Esophagus mucosa (tissue), 1 donor: ENCODE measurements at places on chromosomes 3 and 15. TPM values are rescaled to one million over a fixed set of nuclear protein-coding genes. Genes with fewer than 3 reads are reported as not detected.
A peak's percentile ranks its signal among the peaks of the same experiment; 100 is the strongest.

EDEM1 gene
- 37.3 TPM for total RNA-seq

PPP2R3A gene
- 11.4 TPM for total RNA-seq

GRCh38 chr15:58288592-58288991, 143.2 kb upstream of the LIPC start:
- no peak for ATAC-seq

DNA sequence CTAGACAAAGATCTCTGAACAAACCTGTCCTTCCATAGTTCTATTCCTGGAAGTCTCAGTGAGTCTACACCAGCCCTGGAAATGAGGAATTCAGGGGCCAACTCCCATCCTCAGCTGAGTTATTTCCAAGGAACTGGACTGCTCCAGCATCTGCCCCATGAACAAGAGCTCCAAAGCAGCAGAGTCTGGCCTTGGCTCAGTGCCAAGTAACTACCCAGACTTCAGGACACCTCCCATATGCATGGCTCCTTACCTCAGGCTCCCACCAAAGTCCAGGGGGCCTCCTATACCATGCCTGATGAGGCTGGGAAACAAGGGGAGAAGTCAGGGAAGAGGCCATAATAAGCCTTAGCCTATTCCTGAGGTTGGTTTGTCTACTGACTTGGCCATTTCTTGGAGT, 45.0 kb downstream of the FAIM start:
- ATAC-seq, result no peak

- ATAC-seq, result peak; percentile 92
These were observed 5.6 kb downstream of the TMEM40 start for GRCh38 chr3:12753275-12754028.

GRCh38 chr3:57770009-57770827, 14.1 kb downstream of the SLMAP start:
- no peak for ATAC-seq
